Sigmoid colon (tissue), 7 donors: ENCODE measurements at places on chromosomes 5 and 9. TPM values are rescaled to one million over a fixed set of nuclear protein-coding genes. Genes with fewer than 3 reads are reported as not detected.

DNA sequence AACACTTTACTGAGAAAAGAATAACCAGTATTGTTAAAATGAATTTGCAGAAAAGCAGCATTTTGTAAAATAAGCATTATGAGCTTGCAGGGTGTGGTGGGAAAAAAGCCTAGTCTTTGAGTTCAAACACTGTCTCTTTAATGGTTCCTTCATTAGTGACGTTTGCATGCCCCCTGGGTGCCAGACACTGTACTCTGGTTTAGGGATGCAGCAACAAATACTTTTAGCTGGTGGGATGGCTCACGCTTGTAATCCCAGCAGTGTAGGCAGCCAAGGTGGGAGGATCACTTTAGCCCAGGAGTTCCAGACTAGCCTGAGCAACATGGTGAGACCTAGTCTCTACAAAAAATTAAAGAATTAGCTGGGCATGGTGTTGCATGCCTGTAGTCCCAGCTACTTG is 62.3 kb downstream of the MAST4 start:
- H3K4me3 ChIP-seq: no peak overlapping the region
- no peaks in the 10 kb centered on the region for H3K36me3 ChIP-seq
- peaks cover 14% of the 10 kb centered on the region for H3K4me1 ChIP-seq
- H3K27ac ChIP-seq: no peak overlapping the region

- DNase-seq: no peak
- no peaks in the 10 kb centered on the region for H3K4me1 ChIP-seq
- H3K27me3 ChIP-seq: no peaks in the 10 kb centered on the region
- H3K27ac ChIP-seq: no peak overlapping the region
- no peak overlapping the region for H3K4me3 ChIP-seq
Observed at GRCh38 chr5:73097740-73098139, 22.6 kb upstream of the TMEM171 start.

DNA sequence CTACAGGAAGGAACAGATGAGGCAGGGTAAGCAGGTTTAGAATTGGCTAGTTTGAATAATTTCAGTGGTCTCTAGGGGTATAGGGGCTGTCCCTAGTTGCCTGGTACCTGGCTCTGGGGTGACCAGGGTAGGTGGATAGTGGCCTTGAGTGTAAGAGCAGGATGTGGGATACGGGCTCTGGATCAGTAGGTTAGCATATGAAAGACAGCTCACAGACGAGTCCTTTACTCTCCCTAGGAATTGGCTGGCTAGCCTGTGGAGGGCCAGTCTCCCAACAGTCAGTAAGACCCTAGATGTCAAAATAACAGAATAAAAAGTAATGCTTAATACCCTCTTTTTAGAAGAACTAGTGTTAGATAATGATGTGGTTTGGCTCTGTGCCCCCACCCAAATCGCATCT is 16.6 kb upstream of the C9orf152 start:
- DNase-seq: no peak
- no peaks in the 10 kb centered on the region for H3K36me3 ChIP-seq
- no peak overlapping the region for H3K4me3 ChIP-seq
- H3K4me1 ChIP-seq: no peaks in the 10 kb centered on the region

Gene ZDHHC11
- 4.3 TPM for total RNA-seq

DNA sequence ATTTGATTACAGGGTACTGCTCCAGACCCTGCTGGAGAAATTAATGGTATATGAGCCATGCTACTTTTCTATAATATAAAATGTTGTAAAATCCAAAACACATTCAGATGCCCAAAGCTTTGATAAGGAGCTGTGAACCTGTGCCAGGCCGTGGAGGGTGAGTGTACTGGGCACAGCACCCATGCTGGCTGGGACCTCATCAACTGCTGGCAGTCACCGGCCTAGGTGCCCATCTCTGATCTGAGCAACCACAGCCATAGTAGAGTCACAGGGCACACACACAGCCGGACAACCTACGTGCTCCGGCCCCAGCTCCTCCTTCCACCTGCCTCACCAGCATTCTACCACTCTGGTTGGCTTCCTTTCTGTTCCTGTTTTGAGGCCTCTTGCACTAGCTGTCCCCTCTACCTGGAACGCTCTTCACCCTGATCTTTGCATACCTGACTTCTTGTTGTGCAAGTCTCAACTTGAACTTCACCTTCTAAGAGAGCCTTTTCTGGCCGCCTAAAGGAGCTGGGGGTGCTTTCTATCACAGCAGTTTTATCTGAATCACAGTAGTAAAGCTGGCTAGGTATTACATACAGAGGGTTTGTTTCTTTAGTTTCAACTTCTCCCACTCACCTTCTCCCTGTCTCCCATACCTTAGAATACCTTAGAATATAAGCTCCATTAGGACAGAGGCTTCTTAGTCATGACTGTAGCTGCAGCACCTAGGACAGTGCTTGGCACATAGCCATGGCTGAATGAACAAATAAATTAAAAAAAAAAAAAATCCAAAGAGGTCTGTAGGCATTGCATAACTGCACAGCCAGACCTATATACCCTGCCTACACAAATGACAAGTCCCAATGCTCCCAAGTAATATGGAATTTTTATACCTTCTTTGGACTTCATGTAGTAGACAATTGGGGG is 51.7 kb downstream of the MED27 start:
- H3K4me3 ChIP-seq: no peak overlapping the region
- H3K4me1 ChIP-seq: peaks cover 13% of the 10 kb centered on the region
- no peaks in the 10 kb centered on the region for H3K27me3 ChIP-seq
- H3K27ac ChIP-seq: no peak overlapping the region

GRCh38 chr5:86894056-86894455 is 276.3 kb downstream of the COX7C start:
- no peak for DNase-seq
- no peak overlapping the region for H3K4me3 ChIP-seq
- no peaks in the 10 kb centered on the region for H3K27me3 ChIP-seq
- no peaks in the 10 kb centered on the region for H3K36me3 ChIP-seq
- no peak overlapping the region for H3K27ac ChIP-seq
- no peaks in the 10 kb centered on the region for H3K4me1 ChIP-seq
